Spinal cord (tissue), 10 donors: ENCODE measurements at places on chromosomes 1 and 21.

DNA sequence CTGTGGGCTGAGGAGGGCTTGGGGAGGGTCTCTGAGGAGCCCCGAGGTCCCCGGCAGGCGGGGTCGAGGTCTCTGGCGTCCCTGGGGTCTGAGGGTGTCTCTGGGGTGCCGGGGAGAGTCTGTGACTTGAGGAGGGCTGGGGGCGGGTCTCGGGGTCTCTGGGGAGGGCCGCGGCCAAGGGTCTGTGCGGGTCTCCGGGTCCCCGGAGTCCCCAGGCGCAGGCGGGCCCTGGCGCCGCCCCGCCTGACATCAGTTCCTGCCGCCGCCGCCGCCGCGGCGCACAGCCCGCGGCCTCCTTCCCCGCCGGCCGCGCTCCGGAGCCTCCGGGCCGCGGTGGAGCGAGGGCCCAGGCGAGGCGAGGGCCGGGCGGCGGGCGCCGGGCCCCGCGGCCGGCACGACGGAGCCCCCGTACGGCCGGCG is at the start of gene PLEKHM2:
PLEKHM2 (plus strand) TSS at position 279 of the 420 bp plus-strand sequence. CDS start 239 bp downstream, outside the sequence.
- peak; percentile 78 for DNase-seq

GRCh38 chr21:33380483-33380998 is 22.7 kb upstream of the IFNGR2 start:
- DNase-seq, result peak; percentile 55

- DNase-seq, result no peak
Observed at GRCh38 chr1:165703648-165704047, 5.3 kb upstream of the ALDH9A1 start.

GRCh38 chr1:101905283-101905835 is 91.4 kb downstream of the OLFM3 start:
- DNase-seq, result peak; percentile 77

DNA sequence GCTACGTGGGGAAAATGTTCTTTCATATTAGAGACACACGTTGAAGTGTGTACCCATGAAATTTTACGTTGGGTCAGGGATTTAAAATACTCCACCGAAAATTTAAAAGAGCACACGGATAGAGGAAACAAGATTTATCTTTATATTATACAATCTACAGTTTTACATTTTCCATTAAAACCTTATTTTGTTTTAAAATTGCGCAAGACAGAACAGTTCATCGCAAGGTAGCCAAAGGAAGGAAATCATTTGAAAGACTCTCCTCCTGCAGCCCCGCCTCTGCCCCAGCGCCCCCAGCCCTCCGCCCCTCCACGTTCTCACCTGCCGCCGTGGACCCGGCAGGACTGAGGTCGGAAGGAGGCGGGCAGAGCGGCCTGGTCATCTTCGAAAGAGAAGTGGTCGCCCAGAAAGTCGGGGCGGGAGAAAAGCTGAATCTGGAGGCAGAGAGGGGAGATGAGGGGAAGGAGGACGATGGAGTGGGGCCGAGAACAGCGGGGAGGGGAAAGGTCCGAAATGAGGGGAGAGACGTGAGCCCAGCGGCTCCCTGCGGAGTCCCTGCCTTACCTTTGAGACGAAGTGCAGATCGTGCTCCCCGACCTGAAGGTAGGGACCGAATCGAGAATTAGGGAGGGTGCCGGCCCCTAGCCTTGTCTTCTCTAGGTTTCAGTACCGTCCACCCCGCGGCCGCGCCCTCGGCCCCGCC is 18.0 kb downstream of the CRYBG2 start:
- DNase-seq, result no peak

DNA sequence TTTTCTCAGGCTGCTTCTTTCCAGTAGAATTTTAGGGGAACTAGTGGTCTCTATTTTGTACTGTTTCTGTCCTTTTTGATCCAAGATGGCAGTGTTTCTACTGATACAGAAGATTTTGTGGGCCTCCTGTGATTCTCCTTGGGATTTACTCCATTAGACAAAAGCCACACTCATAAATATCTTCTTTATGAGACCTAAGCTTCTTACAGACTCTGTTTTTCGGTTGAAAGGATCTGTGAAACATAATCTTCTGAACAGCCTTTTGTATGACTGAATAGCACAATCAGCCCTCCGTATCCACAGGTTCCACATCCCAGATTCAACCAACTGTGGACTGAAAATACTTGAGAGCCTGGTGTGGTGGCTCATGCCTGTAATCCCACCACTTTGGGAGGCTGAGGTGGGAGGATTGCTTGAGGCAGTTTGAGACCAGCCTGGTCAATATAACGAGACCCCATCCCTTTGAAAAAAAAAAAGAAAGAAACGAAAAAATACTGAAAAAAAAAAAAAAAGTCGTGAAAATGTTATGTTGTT is 10.8 kb upstream of the PSMD4 start:
- no peak for DNase-seq

DNA sequence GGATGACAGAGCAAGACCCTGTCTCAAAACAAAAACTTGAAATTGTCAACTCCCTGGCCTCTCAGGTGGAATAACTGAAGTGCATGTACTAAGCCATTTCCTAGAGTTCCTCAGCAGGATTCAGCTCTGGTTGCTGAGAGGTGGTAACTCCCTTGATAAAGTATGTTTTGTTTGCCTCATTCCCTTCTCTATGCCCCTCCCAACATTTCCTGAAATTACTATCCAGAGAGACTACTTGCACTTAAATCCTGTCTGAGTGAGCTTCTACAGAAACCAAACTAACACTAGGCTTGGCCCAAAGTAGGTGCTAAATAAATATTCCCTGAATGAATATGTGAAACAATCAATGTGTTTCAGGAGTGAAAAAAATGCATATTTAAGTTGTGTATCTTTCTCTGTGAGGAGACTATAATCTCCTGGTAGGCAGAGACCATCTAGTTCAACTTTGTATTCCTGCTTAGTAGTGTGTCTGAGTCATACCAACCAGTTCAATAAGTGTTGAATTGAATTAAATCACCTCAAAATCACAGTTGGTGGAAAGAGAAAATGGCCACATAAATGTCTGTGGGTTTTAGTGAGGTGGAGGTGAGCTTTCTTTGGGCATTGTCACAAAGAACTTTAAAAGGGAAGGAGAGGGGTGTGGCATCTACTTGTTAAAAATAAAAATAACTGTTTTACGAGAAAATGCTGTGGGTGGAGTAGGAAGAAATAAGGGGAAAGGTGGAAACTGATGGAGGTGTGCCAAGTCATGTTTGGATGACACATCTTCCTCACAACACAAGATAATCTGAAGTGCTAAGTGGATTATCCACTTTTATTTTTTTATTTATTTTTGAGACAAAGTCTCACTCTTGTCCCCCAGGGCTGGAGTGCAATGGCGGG is 12.6 kb downstream of the RIMKLA start:
- no peak for DNase-seq

DNA sequence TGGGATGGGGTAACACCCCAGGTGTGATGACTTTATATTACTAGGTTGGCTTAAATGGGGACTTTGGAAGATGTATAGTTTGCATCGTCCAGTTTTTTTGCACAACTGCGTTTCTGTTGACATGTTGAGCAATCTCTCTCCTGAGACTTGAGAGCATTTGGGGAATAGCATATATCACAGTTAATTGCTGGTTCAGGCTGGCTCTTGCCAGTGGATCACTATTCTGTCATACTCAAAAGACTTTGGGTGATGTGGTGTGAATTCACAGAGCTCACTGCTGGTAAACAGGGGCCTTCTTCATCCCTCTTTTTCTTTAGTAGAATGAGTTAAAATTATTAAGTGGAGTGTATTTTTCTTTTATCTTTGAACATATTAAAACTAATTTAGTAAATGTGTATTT is 44.3 kb downstream of the LHX9 start:
- no peak for DNase-seq

- no peak for DNase-seq
Observed at GRCh38 chr21:21547368-21547953, 549.3 kb downstream of the NCAM2 start.

GRCh38 chr1:217660353-217661062 is 29.4 kb downstream of the SPATA17 start:
- no peak for DNase-seq

- peak; percentile 15 for DNase-seq
Observed at GRCh38 chr1:98103617-98104285, 182.9 kb upstream of the DPYD start.

DNA sequence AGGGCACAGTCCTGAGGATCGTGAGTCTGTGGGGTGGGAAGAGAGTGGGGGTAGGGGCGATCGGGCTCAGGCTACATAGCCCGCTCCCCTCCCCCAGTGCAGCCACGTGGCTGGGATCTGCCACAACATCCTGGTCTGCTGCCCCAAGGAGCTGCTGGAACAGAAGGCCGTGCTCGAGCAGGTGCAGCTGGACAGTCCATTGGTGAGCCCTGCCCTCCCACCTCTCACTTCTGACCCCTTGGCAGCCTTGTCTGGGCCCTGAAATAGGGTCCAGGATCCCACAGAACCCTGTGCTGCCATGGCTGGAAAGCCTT is 5.0 kb downstream of the CNKSR1 start:
- DNase-seq, result no peak

- DNase-seq, result no peak
Observed at GRCh38 chr1:113870778-113871177, 734 bp downstream of the PTPN22 start.

DNA sequence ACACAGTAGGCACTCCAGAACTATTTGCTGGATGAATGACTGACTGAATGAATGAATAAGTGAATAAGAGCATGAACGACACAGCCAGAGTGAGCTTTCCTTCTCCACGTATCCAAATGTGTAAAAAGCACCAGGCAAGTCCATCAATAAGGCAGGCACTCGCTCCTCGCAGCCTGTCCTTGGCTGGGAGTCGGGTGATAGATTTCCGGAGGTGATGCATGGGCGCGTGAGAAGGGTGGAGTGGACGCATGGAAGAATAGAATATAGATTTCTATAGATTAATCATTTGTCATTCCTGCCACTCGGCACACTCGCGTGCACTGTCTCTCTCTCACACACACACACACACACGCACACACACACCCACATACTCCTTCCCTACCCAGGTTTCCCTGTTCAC is 164.3 kb upstream of the ZC3H12A start:
- DNase-seq, result no peak

GRCh38 chr21:32100423-32100822 is 178.4 kb downstream of the MIS18A start:
- peak; percentile 33 for DNase-seq

DNA sequence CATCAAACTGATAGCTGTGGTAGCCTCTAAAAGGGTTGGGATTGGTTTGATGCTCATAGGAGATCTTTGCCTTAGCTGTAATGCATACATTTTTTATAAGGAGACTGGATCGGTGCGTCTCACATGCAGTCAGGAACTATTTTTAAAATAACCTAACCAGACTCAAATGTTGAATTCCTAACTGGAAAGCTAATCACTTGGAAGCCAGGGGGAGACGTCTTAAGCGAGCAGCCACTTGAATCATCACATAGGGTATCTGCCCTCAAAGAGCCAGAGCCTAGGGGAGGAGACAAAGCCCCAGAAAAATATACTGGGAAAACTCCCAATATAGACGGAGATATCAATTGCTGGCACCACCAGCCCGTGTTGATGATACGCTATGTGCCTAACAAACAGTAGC is 61.7 kb upstream of the PUM1 start:
- DNase-seq, result no peak

DNA sequence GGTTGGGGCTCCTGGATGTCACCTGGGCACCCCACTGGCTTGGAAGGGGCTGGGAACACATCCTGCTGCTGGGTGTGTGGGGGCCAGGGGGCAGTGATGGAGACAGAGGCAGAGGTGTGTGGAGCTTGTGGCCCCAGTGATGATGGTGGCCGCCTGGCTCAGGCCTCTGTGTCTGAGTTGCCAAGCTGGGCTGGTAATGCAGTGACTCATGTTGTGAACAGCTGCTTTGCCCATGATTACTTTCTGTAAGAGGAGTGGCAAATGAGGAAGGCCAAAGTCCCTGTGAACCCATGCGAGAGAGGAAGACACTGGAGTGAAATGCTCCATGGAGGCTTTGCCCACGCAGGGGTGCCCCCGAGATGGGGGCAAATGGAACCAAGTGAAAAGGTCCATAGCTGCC is 86.8 kb downstream of the KCNJ6 start:
- DNase-seq, result no peak

- no peak for DNase-seq
Observed at GRCh38 chr1:40058097-40058452, 17.5 kb downstream of the CAP1 start.

DNA sequence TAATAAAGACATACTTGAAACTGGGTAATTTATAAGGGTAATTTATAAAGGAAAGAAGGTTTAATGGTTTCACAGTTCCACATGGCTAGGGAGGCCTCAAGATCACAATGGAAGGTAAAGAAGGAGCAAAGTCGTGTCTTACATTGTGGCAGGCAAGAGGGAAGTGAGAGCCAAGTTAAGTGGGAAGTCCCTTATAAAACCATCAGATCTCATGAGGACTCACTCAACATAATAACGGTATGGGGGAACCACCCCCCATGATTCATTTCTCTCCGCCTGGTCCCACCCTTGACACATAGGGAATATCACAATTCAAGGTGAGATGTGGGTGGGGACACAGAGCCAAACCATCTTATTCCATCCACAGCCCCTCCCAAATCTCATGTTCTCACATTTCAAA is 76.8 kb upstream of the ZNF678 start:
- DNase-seq, result no peak

- no peak for DNase-seq
Observed at GRCh38 chr1:24557711-24558131, 1.8 kb downstream of the NCMAP start.

- DNase-seq, result no peak
Observed at GRCh38 chr21:41530366-41530765, 22.4 kb upstream of the TMPRSS2 start.

DNA sequence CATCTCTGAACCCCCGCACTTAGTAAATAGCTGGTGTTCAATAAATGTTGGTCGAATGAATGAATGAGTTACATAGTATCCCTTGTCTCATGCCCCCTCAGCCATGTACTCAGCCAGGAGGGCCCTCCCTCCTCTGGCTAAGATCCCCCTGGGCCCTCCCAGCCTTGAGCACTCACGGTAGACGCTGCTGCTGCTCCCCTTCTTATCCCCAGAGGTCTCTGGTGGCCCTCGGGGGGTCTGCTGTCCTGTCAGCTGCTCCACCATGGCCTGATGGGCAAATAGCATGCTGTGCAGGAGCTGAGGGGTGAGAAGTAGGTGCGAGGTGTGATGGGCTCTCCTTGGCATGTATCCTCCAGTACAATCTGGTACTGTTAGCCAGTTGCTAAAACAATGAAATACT is 1.9 kb downstream of the ETV3L start:
- no peak for DNase-seq

- no peak for DNase-seq
Observed at GRCh38 chr21:33290441-33290840, 24.3 kb downstream of the IL10RB start.

DNA sequence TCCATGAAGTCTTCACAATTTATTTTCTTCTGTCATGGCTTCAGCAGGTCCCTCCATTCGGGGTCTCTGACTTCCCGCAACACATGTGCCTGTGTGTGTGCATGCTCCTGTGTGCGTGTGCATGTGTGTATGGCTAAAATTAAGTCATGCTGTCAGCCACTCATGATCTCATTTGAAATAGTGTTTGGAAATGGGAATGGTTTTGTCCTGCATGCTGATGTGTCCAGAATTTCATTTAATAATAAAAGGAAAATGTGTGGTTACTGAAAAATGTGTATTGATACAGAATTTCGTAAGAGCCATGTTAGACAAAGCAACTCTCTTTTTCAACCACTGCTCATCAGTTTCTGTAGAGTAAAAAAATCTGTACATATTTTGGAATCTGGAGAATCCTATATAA is 123.8 kb upstream of the PRDX6 start:
- no peak for DNase-seq
